ENCODE measurements at places on chromosomes 4 and X.
A peak's percentile ranks its signal among the peaks of the same experiment; 100 is the strongest.

DNA sequence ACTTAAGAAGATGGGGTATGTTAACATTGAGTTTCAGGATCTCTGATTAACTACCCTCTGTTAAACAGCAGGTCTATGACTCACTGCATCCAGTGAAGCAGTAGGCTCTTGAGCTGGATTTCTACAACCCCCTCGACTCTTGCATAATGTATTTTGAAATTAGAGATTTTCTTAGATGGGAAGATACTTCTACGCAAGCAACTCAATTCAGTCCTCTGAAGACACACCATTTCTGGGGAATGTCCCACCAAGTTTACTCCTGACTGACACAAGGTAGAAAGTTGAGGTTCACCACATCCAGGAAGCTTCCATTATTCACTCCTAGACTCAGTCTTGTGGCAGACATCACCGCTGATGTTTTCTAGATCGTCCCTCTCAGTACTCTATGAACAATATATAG is 12.9 kb downstream of the PALLD start:
- no peak for DNase-seq

DNA sequence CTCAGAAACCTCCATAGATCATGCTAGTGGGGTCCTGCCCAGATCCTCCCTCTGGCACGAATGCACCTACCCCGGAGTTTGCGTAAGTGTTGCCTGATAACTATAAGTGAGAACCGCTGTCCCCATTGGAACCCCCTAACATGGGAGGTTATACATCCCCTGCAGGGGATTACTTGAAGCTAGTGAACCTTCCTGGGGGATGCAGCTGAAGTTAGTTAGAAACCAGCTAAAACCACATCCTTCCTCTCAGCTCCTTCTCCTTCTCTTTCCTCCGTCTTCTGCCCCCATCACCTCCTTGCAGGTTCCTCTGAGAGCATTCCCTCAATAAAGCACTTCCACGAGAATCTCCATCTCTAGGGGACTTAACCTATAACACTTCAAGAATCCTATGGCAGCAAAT is 95.0 kb downstream of the ZNF827 start:
- DNase-seq, result no peak

DNA sequence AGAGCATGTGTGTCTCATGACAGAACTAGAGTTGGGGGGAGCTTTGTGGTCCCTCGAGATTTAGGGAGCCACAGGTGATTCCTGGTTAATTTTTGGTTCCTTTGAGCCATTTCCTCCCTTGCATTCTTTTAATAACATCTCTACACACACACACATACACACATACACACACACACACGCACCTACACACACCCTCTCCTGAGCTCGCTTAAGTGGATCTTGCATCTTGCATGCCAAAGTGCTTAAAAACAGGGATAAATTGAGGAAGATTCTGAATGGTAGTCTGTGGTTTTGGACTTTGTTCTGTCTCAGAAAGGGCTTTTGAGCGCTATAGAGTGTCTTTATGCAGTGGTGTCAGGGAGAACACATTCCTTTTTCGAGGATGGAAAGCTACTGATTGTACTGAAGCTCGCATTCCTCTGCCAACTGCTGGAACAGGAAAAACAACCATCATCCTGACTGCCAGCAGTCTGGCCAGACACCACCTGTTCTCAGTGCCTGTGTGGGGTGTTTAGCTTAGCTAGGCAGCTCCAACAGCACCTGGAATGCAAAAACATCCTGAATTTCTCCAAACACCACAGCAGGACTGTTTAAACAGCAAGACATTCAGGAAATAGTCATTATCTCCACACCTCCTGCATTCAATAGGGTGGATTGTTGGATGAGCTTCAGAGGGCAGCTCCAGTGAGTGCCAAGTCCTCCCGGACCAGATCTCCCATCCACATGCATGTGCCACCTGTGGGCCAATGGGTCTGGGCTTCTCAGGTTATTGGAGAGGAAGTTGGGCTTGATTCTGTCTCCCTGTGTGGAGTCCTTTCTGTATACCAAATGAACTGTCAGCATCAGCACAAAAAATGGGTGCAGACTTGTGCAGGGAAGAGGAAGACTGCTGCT is 21.9 kb upstream of the IGFBP7 start:
- DNase-seq, result no peak

DNA sequence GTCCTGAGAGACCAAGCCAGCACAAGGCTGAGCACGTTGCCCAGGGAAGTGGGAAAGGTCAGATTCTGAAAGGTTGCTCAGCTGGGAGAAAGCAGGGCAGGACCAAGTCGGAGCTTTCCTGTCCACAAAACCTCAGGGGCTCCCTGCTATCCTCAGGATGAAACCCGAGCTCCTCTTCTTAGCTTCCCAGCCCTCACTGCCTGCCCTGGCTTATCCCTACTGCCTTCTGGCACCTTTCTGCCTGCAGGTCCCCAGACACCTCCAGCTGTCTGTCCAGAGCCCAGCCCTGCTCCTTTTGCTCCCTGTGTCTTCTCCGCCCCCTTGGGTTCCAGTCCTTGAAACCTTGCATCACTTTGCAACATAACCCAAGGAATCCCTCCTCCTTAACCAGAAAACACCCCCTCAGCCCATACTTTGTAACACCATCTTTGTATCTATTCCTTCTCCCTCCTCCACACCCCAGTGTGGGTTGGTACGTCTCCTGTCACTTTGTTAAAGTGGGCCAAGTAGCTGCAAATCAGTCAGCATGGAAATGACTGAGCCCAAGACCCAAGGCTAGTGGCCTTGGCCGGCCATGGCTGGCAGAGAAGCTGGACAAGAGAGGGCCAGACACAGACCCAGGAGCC is 20.0 kb upstream of the PRRG3 start:
- DNase-seq, result no peak

DNA sequence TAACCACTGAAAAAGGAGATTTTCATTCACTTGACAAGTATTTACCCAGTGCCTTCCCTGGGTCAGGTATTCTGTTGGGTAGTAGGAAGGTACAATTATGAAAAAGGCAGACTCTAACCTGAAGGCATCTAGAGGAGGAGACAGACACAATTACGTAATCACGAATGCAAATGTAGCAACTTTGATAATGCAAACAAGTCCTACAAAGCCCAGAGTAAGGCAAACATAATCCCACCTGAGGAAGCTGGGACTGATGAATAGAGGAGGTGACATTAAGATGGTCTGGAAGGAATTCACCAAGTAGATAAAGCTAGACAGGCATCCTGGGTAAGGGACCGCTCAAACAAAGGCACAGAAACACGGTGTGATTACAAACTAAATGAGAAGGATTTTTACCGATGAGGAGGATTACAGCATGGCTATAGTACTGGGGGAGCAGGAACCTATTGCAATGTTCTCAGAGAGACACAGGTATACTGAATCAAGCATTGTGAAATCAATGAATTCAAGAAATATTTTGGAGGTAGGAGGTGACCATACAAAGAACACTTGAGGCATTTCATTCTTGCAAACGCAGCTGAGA is 37.1 kb downstream of the TMEM150C start:
- no peak for DNase-seq

GRCh38 chrX:9396930-9397329 is 67.9 kb upstream of the TBL1X start:
- peak; percentile 4 for DNase-seq
